Esophagus muscularis mucosa (tissue), 4 donors: ENCODE measurements at places on chromosomes 6 and 20. TPM values are rescaled to one million over a fixed set of nuclear protein-coding genes. Genes with fewer than 3 reads are reported as not detected.

The GRIK2 gene
- total RNA-seq, result 3.7 TPM

The TMEM239 gene
- not detected for total RNA-seq

The TAAR1 gene
- not detected for total RNA-seq

The PRPH2 gene
- total RNA-seq, result 1.2 TPM

The DOK5 gene
- total RNA-seq, result 1.5 TPM

The ZNF217 gene
- total RNA-seq, result 27.3 TPM

The JPH2 gene
- total RNA-seq, result 276 TPM

The SLC12A5 gene
- 0.99 TPM for total RNA-seq

The KCNQ5 gene
- total RNA-seq, result 2.2 TPM

The DUSP15 gene
- 0.83 TPM for total RNA-seq

The SIRPD gene
- total RNA-seq, result not detected
